Fibroblast of lung (primary cell): ENCODE measurements at places on chromosomes 6 and 20. TPM values are rescaled to one million over a fixed set of nuclear protein-coding genes. Genes with fewer than 3 reads are reported as not detected.

The RWDD2A gene
- total RNA-seq: 3.6 and 4.6 TPM in 2 replicates

The MCCD1 gene
- total RNA-seq: not detected in 2 replicates

The EDN3 gene
- not detected in 2 replicates for total RNA-seq

The COL11A2 gene
- total RNA-seq: 0.17 and 0.26 TPM in 2 replicates

The XKR7 gene
- total RNA-seq: not detected in 2 replicates

The HLA-DRB5 gene
- not detected in 2 replicates for total RNA-seq

The C4B gene
- total RNA-seq: 19.0 and 43.9 TPM in 2 replicates

The CST3 gene
- 135 and 162 TPM in 2 replicates for total RNA-seq

The NMBR gene
- under 0.01 TPM in 1 of 2 replicates, not detected in the other for total RNA-seq

The KIAA0408 gene
- 1.3 and 2.8 TPM in 2 replicates for total RNA-seq

The GPANK1 gene
- 15.0 and 17.2 TPM in 2 replicates for total RNA-seq

The TINAG gene
- total RNA-seq: not detected in 2 replicates

The GINS1 gene
- 1.3 and 3.0 TPM in 2 replicates for total RNA-seq

The ELOVL2 gene
- under 0.01 and 1.0 TPM in 2 replicates for total RNA-seq

The FNDC11 gene
- 1.0 and 1.7 TPM in 2 replicates for total RNA-seq

The TRIM10 gene
- not detected in 2 replicates for total RNA-seq

The SIRPB2 gene
- not detected in 2 replicates for total RNA-seq

The PRSS35 gene
- 5.1 and 6.8 TPM in 2 replicates for total RNA-seq

The NRSN1 gene
- not detected in 2 replicates for total RNA-seq
